ENCODE measurements at places on chromosomes 3 and 15. TPM values are rescaled to one million over a fixed set of nuclear protein-coding genes. Genes with fewer than 3 reads are reported as not detected.

The FAM43A gene
- 13.0 TPM for total RNA-seq

The SEMA3F gene
- 0.42 TPM for total RNA-seq

The SHC4 gene
- total RNA-seq: 26.4 TPM

The LMOD3 gene
- total RNA-seq: not detected

- no peak for DNase-seq
Observed at GRCh38 chr3:182902236-182902635, 78.1 kb downstream of the DCUN1D1 start.
